ENCODE measurements at places on chromosomes 11 and 22.

DNA sequence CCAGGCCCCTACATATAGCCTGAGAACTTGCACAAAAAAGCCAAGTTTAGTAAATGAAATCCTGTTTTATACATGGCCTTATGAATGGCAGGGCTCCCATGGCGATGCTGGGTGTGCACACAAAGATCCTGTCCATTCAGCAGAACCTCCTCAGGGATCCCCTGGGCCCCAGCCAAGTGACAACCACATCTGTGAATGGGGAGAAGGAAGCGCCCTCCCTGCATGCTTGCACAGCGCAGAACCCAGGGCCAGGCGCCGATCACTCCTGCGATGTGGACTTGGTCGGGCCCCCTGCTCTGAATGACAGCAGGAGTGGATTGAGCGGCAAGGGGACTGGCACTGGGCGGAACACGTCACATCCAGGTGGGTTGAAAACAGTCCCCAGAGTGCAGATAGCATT is 4.5 kb upstream of the CDC42EP2 start:
- DNase-seq: no peak

GRCh38 chr11:68812526-68812925 is 29.2 kb downstream of the CPT1A start:
- DNase-seq: no peak

DNA sequence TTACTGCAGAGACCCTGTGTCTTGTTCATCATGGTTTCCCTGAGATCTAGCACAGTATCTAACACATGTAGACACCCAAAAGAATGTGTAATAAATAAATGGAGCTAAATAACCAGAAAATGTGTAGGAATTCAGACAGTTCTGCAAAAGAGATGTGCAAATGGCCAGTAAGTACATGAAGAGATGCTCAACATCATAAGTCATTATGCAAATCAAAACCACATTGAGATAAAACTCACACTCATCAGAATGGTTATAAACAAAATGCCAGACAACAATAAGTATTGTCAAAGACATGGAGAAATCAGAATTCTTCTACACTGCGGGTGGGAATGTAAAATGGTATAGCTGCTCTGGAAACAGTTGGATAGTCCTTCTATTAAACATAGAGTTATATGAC is 88.5 kb downstream of the RBFOX2 start:
- DNase-seq: no peak

DNA sequence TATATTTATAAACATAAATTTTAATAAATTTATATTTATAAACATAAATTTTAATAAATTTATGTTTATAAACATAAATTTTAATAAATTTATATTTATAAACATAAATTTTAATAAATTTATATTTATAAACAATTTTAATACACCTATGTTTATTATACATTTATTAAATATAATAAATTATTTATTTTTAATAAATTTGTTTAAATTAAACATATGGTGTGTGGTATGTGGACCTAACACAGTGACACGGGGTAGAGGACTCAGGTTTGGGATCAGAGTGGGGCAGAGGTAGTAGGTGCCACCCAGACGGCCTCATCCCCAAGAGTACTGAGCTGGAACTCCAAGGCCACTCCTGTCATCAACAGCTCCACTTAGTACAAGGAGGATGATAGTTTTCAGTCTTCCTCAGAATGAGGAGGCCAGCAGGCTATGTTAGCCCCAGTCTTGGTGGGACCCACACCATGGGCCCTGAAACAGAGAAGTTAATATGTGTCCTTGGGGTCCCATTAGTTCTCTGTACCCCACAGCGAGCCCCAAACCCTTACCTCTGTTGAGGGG is 46.7 kb upstream of the BID start:
- no peak for DNase-seq

DNA sequence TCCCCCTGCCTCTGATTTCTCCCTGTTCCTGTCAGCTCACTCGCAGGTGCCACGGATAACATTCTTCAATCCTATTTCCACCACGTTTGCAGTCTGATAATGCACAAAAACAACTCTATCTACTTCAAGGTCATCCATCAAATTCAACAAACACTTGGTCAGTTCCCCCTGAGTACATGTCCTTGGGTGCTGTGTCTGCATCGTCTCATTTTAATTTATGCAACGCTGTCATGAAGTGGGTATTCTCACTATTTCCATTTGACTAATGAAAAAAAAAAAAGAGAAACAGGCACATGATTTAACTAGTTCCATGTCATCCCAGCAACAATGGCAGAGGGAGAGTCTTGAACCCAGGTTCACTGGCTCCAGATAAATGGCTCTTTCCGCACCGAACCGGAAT is 262.6 kb downstream of the LARGE1 start:
- DNase-seq: no peak

- DNase-seq: no peak
Measured at GRCh38 chr11:130772266-130773227, 143.7 kb downstream of the SNX19 start.

- no peak for DNase-seq
Measured at GRCh38 chr11:109845437-109845836, 247.8 kb upstream of the ZC3H12C start.

DNA sequence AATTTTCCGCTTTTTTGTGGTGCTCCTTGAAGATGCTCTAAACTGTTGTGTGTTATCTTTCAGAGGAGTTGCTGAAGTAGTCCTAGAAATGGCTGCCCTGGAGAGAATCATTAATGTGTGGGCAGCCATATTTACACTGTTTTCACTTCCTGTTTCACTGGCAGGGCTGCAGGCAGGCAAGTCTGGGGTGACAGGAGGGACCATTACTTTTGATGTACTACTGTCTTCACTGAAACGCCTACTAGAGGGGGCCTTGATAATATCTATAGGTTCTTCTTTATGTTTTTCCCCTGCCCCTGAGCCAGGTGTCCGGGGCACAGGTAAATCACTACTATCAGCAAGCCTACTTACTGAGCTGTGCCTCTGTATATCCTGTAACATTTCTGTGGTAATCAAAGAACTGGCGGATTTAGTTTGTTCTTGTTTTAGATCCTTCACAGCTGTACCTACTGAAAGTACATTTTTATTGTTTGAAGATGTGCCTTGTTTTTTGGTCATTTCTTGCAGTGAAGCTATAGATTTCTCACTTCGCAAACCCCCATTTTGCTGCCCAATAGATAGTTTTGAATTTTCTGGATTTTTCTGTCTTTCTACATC is 39.7 kb downstream of the ACAT1 start:
- DNase-seq: no peak

GRCh38 chr22:21590809-21591641 is 23.5 kb downstream of the UBE2L3 start:
- no peak for DNase-seq

DNA sequence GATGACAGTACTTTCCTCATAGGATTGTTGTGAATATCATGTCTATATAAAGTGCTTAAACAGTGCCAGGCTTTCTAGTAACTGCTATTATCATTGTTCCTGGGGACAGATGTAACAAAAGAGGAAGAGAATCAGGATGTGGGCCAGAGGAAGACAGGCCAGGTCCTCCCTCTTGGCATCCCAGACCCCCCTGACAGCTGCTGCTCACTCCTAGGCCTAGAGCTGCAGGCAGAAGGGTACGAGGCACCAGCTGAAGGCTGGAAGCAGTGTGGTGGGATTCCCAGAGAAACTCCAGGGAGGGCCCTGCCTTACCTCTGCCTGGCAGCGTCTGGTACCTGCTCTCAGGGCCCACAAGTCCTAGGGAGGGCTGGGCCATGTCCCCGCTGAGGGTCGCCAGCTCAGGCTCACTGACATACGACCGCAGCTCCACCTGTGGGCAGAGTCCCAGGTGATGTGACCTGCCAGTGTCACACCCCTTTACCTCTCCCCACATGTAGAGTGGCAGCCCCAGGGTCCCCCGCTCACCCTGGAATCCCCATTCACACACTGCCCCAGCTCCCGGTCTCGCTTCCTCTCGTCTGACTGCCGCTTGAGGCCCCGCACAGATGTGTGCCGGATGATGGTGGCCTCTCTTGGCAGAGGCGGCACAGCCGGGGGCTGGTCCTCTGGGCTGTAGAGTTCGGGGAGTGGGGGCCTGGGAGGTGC is 52.2 kb downstream of the C11orf58 start:
- no peak for DNase-seq

DNA sequence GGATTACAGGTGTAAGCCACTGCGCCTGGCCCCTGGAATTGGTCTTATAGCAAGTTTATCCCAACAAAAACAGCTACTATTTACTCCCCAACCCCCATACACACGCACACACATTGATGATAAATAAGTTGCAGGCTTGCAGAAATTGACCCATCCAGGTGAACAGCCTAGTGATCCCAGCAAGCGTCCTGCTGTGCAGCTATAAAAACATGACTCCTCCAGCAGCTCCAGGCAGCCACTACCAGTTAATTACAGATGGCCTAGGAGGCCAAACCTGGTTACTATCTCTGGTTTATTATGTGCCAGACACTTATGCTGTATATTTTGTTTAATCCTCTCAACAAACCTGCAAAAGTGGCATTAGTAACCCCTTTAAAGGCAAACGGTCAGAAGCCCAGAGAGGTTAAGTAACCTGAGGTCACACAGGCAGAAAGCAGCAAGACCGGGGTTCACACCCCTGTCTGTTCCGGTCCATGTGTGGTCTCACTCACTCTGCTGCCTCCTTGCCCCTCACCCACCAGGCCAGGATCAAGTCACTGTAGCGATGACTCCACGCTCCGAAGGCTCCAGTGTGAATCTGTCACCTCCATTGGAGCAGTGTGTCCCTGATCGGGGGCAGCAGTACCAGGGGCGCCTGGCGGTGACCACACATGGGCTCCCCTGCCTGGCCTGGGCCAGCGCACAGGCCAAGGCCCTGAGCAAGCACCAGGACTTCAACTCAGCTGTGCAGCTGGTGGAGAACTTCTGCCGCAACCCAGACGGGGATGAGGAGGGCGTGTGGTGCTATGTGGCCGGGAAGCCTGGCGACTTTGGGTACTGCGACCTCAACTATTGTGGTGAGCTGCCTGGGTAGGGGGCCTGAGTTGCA is 6.6 kb downstream of the F2 start:
- no peak for DNase-seq

- DNase-seq: no peak
Measured at GRCh38 chr11:65375012-65375411, 7.4 kb downstream of the SLC25A45 start.

GRCh38 chr22:38873469-38874411 is 1.7 kb upstream of the CBX6 start:
- DNase-seq: peak; percentile 41

DNA sequence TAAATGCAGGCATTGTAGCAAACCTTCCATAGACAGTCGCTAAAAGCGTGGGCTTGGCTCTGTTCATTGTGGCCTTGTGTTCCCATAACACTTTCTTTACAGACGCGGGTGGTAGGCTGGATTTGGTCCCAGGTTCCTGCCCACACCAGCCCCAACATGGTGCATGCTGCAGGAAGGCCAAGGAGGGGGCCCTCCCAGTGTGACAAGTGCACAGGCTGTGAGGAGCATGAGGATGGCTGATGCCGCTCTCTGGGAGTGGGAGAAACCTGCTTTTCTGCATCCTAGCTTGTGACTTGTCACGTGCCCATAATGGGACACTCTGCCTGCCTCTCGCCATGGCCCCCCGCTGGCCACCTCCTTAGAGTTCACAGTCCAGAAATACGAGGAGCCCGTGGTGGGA is 161.8 kb upstream of the B3GAT1 start:
- DNase-seq: no peak

GRCh38 chr11:17471501-17471900 is 5.1 kb downstream of the ABCC8 start:
- no peak for DNase-seq

DNA sequence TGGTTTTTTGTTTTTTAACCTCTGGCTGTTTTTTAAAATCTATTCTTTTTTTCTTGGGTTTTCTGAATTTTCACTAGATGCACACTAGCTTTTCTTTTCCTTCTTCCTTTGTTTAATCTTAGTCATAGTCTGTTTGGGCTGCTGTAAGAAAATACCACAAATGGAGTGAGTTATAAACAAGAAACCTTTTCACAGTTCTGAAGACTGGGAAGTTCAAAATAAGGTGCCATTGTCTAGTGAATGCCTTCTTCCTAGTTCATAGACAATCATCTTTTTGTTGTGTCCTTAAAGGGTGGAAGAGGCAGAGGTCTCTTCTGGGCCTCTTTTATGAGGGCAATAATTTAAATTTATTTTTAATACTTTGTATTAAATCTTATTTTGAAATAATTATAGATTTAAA is 532.9 kb upstream of the ANO5 start:
- DNase-seq: no peak

GRCh38 chr11:22190827-22191463 is 1.9 kb upstream of the ANO5 start:
- no peak for DNase-seq

- no peak for DNase-seq
Measured at GRCh38 chr11:4551346-4551979, 6.5 kb downstream of the OR52M1 start.

- no peak for DNase-seq
Measured at GRCh38 chr22:39364714-39365491, 15.1 kb downstream of the SYNGR1 start.

- no peak for DNase-seq
Measured at GRCh38 chr22:39122772-39123470, 25.9 kb downstream of the APOBEC3H start.

DNA sequence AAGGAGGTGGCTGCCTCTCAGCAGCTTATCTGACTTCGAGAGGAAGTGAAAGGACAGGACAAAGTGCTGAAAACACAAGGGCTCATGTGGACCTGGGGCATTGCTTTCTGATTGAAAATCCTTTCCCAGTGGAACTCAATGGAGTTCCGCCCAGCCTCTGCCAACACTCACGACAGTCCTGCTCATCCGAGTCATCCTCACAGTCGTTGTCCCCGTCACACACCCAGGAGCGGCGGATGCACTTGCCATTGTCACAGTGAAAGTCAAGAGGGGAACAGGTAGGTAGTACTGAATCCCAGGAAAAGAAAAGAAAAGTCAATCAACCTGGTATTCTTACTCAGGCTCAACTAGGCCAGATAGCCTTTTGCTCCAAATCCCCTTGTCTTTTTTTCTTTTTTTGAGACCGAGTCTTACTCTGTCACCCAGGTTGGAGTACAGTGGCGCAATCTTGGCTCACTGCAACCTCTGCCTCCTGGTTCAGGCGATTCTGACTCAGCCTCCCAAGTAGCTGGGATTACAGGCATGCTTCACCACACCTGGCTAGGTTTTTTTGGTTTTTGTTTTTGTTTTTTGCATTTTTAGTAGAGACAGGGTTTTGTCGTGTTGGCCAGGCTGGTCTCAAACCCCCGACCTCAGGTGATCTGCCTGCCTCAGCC is 18.1 kb downstream of the LRP4 start:
- DNase-seq: no peak

DNA sequence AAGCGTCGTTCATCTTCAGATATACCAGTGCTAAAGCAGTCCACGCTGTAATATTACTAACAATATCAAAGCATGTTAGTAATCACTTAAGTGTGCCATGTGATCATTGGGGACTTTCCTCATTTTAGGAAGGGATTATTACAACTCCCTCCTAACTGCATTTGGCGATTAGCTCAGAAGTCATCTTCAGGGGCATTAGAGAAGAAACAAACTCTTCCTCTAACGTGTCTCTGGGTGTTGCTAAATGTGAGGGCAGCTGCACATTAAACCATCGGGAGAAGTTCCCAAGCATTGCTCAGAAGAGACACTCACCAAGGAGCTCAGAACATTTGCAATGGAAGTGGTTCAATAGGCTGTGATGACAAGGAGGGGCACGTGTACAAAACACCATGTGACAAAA is 17.2 kb downstream of the TESMIN start:
- no peak for DNase-seq

- no peak for DNase-seq
Measured at GRCh38 chr11:109769858-109770257, 323.3 kb upstream of the ZC3H12C start.

- no peak for DNase-seq
Measured at GRCh38 chr22:30105483-30105882, 25.2 kb downstream of the HORMAD2 start.

Data from activated CD8-positive, alpha-beta memory T cell treated with anti-CD3 and anti-CD28 coated beads for 4 hours (primary cell).